ENCODE measurements at places on chromosomes 4 and X.

- no peak for DNase-seq
These were observed 432.8 kb downstream of the ANKRD50 start for GRCh38 chr4:124279741-124280140.

GRCh38 chrX:38112566-38112965 lies 106.2 kb downstream of the SYTL5 start:
- DNase-seq = no peak

- DNase-seq = no peak
These were observed 357.9 kb downstream of the UNC5C start for GRCh38 chr4:95190751-95191436.

DNA sequence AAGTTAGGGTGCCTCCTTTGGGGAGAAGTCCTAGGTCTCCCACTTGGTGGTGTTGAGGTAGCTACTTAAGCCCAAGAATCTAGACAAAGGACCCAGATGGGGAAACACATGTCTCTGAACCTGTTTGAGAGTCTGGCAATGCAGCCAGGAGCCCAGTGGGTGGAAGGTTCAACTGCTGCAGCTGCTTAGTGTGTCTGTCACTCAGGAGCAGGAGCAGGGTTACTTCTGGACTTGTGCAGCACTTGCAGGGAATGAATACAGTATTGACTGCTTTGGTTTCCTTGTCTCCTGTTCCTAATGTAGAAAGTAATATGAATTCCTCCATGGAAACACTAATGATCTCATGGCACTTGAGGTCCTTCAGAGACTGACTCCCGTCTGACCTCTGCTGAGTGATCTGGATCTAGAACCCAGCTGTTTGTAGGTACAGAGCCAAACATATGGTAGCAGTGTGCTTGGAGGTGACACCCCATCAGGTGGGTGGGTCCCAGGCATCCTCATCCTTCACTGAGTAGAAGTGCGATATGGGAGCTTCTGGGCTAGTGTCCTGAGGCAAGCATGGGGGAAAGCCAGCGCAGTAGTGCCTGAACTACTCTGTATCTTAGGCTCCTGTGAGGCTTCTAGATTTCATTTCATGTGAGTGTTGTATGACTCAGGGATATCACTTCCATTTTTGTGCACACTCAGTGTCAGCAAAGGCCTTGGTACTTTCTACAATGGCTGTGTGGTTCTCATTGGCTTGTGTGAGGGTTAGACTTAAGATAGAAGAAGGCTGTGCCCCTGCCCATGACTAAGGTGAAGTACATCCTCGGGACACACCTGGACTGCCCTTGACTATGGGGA lies 85.0 kb upstream of the WDR1 start:
- no peak for DNase-seq

- no peak for DNase-seq
These were observed 228.0 kb downstream of the RASL11B start for GRCh38 chr4:53089936-53090729.

DNA sequence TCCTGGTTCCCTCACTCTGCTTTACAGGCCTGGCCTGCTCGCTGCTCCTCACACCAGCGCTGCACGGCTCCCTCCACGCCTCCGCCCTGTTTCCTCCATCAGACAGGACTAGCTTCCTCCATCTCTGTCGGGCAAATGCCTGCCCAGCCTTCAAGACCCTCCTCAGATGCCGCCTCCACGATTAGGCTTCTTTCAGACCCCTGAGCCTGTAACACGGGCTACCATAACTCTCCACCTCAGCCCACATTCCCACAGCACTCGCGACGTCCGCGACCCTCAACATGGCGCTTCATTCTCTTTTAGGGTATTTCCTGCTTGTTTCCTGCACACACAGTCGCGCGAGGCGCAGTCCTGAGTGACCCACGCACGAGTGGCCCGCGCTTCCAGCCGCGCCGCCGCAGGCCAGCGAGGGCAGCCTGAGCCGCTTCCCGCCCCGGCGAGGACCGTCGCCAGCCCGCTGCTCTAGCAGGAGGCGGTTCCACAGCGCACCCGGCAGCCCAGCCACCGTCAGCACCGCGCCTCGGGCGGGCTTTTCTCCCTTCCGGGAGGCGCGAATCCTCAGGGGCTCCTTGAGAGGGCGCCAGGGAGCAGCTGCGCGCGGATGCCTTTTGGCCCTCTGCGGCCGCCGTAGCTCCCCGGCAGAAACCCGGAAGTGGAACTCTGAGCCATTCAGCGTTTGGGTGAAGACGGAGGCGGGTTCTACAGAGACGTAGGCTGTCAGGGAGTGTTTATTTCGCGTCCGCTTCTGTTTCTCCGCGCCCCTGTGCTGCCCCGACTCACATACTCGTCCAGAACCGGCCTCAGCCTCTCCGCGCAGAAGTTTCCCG lies at the start of gene FRG1:
Gene FRG1, plus strand, starts transcription at position 695 of the 827 bp plus-strand sequence. CDS start 138 bp downstream, outside the sequence.
- DNase-seq = peak; percentile 94

- no peak for DNase-seq
These were observed 14.4 kb downstream of the ITGB1BP2 start for GRCh38 chrX:71315917-71316316.

DNA sequence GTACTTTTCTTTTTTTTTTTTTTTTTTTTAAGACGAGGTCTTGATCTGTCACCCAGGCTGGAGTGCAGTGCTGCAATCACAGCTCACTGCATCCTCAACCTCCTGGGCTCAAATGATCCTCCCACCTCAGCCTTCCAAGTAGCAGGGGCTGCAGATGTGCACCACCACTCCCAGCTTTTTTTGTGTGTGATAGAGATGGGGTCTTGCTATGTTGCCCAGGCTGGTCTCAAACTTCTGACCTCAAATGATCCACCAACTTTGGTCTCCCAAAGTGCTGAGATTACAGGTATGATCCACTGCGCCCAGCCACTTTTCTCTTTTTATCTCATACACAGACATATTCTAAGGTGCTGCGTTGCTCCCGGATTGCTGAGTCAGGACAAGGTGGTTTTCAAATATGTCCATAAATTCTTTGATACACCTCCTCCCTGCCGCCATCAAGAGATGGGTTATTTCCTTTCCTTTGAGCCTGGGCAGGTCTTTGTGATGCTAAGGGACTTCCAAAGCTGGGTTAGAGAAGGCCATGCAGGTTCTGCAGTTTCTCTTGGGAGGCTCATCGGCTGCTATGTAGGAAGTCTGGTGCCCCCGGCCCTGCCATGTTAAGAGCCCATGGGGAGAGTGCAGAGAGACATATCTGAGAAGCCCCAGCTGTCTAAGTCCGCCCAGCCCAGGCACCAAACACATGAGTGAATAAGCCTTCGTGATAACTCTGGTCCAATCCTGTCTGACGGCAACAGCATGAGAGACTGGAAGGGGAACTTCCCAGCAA lies 8.4 kb upstream of the PLA2G12A start:
- no peak for DNase-seq

GRCh38 chr4:95155759-95156451 lies 392.9 kb downstream of the UNC5C start:
- no peak for DNase-seq

DNA sequence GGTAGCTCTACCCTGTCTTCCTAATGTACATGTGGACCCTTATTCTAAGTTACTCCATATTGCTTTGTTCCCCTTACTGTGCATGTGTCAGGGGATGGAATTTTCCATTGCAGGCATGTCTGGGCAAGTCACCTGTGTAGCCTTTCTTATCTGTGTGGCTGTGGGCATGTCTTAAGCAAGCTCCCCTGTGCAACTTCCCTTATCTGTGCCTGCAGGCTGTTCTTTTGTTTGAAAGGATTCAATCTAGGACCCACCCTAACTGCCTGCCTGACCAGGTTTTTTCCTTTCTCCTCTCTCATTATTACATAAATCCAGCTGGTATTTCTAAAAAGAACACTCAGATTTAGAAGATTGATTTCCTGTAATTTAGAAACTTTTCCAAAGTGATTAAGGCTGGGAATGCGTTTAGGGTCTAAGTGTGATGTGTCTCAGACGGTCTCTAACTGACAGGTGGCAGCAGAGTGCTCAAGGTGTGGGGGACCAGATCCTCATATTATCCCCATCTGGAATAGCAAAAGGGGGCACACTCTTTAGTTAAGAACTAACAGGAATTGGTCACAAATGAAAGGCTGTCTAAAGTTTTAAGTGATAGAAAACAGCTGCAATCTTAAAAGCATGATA lies 198.9 kb upstream of the PPP1R2C start:
- no peak for DNase-seq

- no peak for DNase-seq
These were observed 74.0 kb downstream of the FAM53A start for GRCh38 chr4:1609901-1610790.

GRCh38 chr4:178275671-178276360 lies 833.6 kb upstream of the AGA start:
- DNase-seq = no peak

GRCh38 chr4:168516841-168517240 lies 20.0 kb downstream of the PALLD start:
- no peak for DNase-seq

DNA sequence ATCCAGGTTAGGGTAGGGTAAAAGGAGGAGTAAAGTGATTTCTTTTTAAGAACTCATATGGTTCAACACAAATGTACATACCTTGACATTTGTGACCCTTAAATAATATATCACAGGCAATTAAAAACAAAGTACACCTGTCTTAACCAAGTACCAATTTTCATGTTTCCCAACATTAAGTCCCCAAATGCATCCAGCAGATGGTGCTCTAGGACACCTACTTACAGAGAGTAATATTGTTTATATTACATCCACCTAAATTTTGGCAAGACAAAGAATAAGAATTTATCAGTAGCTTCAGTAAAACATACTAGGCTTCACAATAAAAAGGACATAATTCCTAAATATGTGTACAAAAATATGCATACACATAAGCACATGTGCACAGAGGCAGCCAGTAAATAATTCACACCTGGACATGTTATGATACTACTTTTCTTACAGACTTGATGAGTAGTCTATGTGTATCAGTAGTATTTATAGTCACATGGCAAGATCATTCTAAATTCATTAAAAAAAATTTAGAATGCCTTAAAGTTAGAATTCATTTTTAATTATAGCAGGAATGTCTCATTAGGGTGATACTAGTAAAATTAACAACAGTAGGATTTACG lies 219.7 kb downstream of the DCLK2 start:
- DNase-seq = no peak

DNA sequence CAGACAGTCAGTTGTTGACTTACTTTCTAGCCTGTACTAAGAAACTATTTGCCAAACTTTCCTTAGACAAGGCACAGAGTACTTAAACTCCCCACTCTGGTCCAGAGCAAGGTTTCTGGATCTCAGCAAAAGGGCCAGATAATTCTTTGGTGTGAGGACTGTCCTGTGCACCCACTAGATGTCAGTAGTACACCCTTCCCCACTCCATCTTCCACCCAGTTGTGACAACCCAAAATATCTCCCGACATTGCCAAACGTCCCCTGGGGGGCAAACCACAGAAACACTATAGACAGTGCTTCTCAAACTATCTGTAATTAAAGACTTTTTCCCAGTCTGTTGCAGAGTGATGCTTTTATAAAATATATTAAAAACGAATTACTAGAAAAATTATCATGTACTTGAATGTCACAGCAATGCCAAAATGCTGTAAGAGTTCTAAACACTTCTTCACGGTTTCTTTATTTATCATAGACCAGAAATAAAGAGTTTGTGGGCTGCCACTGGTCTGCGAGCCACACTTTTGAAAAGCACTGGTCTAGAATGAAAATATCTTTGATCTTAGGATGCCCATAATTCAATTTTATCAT lies 203.5 kb downstream of the PRDM5 start:
- DNase-seq = no peak

DNA sequence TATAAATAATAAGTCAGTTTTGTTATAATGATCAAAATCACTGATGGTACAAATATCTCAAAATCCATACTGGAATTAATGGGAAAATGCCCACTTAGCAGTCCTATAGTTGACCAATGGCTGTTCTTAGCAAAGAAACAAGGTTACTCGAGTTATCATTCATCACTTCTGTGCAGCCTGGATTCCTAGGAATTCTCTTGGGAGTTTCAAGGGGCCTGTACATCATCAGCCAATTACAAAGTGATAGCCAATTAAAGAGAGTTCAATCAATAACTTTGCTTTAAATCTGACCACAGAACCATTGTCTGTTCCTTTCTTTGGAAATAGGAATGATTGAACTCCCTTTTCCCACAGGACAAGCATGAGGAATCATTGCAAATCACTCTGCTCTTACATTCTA lies 205.5 kb downstream of the PCDH19 start:
- no peak for DNase-seq

- DNase-seq = no peak
These were observed 7.8 kb downstream of the ARAF start for GRCh38 chrX:47568656-47569295.

GRCh38 chr4:144845411-144845810 lies 199.5 kb downstream of the HHIP start:
- no peak for DNase-seq

DNA sequence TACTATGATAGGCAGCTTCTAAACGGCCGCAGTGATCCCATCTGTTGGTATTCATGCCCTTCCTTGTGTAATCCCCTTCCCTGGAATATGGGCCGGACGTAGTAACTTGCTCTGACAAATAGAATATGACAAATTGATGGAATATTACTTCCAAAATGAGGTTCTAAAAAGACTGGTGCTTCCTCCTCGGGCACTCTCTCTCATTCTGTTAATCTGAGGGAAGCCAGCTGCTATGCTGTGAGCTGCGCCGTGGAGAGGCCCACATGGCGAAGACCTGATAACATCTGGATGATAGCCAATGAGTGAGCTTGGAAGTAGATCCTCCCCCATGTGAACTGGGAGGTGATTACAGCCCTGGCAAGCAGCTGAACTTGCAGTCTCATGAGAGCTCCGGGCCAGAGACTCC lies 27.2 kb upstream of the SLC25A4 start:
- DNase-seq = no peak

- no peak for DNase-seq
These were observed 65.5 kb downstream of the FRMPD3 start for GRCh38 chrX:107514944-107515343.

GRCh38 chrX:97330151-97330550 lies 446.4 kb downstream of the RPA4 start:
- DNase-seq = no peak

DNA sequence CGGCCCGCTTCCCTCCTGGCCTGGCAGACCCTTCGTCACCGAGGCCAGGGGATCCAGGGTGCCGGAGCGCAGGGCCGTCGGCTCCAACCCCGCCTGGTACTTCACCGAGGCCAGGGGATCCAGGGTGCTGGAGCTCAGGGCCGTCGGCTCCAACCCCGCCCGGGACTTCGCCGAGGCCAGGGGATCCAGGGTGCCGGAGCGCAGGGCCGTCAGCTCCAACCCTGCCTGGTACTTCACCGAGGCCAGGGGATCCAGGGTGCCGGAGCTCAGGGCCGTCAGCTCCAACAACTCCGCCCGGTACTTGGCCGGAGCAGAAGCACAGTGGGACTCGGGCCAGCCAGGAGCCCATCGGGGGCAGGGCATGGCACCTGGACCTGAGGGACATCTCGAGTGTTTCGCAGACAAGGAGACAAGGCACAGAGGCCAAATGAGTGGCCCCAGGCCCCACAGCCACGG lies 85.1 kb downstream of the FAM53A start:
- no peak for DNase-seq

- no peak for DNase-seq
These were observed 22.6 kb upstream of the GNRHR start for GRCh38 chr4:67776746-67777145.

GRCh38 chrX:24839331-24839730 lies 145.6 kb downstream of the POLA1 start:
- DNase-seq = no peak

GRCh38 chr4:136337216-136337615 lies 1195.1 kb downstream of the PCDH18 start:
- DNase-seq = no peak

- DNase-seq = no peak
These were observed 14.8 kb upstream of the PABPC4L start for GRCh38 chr4:134216411-134216810.

GRCh38 chr4:147312376-147313046 lies 168.4 kb upstream of the EDNRA start:
- no peak for DNase-seq

GRCh38 chr4:155999725-156000124 lies 46.1 kb upstream of the CTSO start:
- DNase-seq = no peak

GRCh38 chrX:150155436-150156035 lies 207.6 kb upstream of the MAMLD1 start:
- no peak for DNase-seq
